Stimulated activated CD8-positive, alpha-beta memory T cell treated with anti-CD3 and anti-CD28 coated beads, Interleukin-4, amount 100 ng/mL, for 1 hour (primary cell): ENCODE measurements at places on chromosomes 6 and 20.

- DNase-seq: no peak
Measured at GRCh38 chr20:63404129-63405085, 43.3 kb upstream of the CHRNA4 start.

DNA sequence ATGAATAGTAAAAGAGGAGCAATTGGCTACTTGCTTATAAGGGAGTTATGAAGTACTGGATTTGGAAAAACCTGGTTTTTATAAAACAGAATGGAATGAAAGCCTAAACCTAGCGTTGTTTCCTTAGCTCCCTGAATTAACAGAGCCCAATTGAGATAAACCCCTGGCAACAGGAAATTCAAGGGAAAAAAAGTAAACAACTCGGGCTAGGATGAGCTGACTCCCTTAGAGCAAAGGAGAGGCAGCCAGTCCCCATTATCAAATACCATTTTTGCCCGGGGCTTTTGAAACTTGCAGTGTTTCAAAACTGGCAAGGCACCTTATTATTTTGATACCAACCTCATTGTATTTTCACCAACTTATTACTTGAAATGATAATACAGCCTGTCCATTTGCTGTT, 587.5 kb downstream of the CD109 start:
- DNase-seq: no peak

DNA sequence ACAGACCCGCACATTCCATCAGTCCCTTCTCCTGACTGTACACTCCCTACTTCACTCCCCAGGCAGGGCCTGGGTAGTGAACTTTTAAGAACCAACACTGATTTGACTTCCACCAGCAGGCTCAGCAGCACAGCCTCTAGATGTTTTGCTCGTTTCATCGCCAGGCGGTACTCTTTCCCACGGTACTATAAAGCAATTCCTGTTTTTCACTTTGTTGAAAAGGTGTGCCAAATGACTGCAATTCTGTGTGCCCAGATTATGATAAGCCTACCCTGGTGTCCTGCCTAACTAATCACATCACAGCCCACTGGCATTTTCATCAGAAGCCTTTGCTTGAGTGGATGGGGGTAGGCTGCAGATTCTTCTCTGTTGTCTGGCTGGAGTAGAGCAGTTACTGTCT, 12.9 kb upstream of the WTAP start:
- DNase-seq: no peak

DNA sequence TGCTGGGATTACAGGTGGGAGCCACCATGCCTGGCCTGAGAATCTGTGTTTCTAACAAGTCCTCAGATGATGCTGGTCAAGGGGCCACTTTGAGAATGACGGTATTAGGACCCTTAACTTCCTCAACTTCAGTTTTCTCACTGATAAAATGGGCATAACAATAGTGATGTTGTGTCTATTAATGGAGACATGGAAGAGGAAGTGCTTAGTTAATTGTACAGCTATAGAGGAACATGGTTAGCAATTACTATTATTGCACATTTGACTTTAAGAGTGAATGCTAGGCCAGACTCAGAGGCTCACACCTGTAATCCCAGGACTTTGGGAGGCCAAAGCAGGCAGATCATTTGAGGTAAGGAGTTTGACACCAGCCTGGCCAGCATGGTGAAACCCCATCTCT, 12.7 kb downstream of the DPPA5 start:
- no peak for DNase-seq

- no peak for DNase-seq
Measured at GRCh38 chr20:51376111-51376510, 166.4 kb downstream of the NFATC2 start.

- no peak for DNase-seq
Measured at GRCh38 chr6:484086-484745, 92.7 kb downstream of the IRF4 start.

DNA sequence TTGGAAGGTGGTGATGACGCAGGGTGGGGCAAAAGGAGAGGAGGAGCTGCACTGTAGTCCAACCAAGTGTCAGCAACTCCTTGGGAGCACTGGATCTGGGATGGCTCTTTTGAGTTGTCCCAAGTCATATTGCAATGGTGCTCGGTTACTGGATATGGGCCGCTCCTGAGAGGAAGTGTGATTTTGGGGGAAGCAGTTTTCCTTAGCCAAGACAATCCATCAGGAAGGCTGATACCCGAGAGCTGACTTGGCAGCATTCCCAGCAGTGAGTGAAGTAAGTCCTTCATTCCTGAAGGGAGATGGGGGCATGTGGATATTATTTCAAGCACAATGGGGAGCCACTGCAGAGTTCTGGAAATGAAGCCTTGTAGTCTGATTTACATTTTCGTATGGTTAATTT, 354.1 kb downstream of the RFPL4B start:
- no peak for DNase-seq

DNA sequence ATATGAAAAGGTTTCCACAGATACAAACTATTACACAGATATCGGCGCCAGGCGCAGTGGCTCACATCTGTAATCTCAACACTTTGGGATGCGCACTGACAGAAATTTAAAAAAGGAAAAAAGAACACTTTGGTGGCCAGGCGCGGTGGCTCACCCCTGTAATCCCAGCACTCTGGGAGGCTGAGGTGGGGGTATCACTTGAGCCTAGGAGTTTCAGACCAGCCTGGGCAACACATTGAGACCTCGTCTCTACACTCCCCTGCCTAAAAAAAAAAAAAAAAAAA, 41.6 kb downstream of the NUDT3 start:
- no peak for DNase-seq

DNA sequence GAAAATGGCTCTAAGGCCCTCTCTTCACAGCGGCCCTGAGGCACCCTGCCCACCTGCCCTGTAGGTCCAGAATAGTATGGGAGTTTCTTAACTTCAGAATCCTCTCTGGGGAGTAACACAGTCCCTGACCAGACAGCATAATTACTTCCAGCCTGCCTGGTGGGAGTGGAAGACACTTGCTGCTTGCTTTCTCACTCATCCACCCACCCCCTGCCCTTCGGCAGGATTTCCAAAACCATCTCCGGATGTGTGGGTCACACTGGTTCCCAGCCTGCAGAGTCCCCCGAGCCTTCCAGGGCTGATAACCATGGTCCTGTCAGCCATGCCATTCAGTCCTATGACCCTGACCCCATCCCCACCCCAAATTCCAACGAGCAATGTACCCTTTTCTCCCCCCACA, 5.4 kb downstream of the SLC29A1 start:
- no peak for DNase-seq

- no peak for DNase-seq
Measured at GRCh38 chr20:38427655-38428023, 7.5 kb downstream of the SNHG17 start.

GRCh38 chr6:108803982-108804490, 44.2 kb upstream of the ARMC2 start:
- no peak for DNase-seq

GRCh38 chr20:18724788-18725464, 88.7 kb upstream of the SCP2D1 start:
- no peak for DNase-seq

- DNase-seq: no peak
Measured at GRCh38 chr6:73733791-73734190, 37.8 kb downstream of the CD109 start.

GRCh38 chr20:44959638-44960102, 527 bp downstream of the TOMM34 start:
- peak; percentile 32 for DNase-seq

DNA sequence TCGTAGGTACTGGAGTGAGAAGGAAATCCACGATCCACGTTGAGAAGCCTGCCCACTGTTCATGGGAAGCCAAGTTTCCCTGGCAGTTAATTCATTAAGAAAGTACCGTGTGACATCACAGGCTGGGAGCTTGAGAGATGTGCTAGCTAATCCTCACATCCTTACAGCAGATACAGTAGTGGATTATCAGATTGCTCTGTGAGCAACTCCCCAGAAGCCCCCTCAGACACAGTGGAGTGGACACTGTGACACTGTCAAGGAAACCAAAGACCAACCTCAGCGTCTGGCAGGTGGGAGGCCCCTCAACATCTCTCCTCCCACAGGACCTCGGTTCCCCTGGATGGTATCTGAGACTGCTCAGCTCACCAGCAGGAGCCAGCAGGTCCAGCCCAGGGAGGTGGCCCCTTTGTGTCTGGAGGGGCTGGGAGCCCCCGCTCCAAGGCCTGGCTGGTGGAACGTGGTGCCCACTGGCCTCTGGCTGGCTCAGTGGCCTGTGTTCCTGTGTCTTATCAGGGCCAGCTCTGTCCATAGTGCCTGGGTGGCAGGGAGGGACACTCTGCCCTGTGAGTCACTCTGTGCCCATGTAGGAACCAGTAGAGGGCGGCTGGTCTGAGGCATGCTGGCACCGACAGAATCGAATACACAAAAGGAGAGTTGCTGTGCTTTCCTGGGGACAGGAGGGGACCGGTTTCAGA, 7.2 kb downstream of the PYGB start:
- DNase-seq: no peak

- no peak for DNase-seq
Measured at GRCh38 chr20:10007747-10008146, 27.0 kb upstream of the ANKEF1 start.

DNA sequence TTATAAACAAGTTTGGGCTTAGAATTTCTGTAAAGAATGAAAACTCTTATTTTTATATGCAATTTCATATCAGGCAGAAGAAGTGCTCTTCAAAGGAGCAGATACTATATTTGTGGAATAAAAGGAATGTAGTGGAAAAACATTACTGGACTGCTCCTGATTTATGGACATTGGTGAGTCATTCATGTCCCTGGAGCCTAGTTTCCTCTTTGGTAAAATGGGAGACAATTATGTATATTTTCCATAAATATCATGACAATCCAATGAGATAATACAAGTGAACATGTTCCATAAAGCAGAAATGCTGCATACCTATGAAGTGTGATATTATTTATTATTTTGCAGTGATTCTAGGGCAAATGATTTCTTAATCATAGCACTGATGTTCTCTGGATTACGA, 445.8 kb upstream of the CITED2 start:
- DNase-seq: no peak

DNA sequence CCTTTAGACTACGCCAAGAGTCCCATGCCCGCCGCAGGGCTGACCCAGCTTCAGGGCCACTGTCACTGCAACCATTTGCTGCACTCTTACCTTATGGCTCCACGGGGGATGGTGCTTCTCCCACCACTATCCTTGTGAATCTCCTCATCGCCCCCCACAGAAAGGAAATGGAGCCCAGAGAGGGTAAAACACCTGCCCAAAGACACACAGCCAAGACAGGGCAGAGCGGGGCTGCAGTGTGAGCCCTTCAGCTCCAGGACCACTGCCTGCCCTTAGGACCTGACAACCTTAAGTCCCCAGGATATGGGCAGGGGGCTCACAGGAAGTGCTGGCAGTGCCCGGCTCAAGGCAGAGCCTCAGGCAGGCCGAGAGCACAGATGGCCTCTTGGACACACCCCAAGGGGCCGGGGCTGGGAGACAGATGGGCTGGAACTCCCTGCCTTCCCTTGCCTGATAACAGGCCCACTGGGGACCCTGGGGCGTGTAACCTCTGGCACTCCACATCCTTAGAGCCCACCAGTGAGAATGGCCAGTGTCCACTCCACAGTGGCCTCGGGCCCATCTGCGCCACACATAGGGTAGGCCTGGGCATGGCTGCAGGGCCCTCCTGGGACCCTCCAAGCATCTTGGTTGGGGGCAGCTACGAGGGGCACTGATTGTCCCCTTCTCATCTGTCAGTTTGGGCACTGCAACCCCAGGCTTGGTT, 265.2 kb downstream of the TAF4 start:
- DNase-seq: no peak

GRCh38 chr20:34859826-34860545, 12.7 kb downstream of the GGT7 start:
- DNase-seq: no peak

- no peak for DNase-seq
Measured at GRCh38 chr20:58081846-58082245, 146.6 kb downstream of the ANKRD60 start.

GRCh38 chr6:46719099-46719498, 16.1 kb downstream of the PLA2G7 start:
- no peak for DNase-seq

GRCh38 chr6:110688661-110689268, 126.5 kb downstream of the CDK19 start:
- no peak for DNase-seq

GRCh38 chr20:47120346-47120936, 225.8 kb downstream of the EYA2 start:
- DNase-seq: no peak

- DNase-seq: no peak
Measured at GRCh38 chr6:112557961-112558360, 210.8 kb downstream of the RFPL4B start.

GRCh38 chr6:89116702-89117101, 1.2 kb downstream of the SRSF12 start:
- DNase-seq: no peak

GRCh38 chr20:25253606-25254275, 5.9 kb downstream of the PYGB start:
- no peak for DNase-seq

DNA sequence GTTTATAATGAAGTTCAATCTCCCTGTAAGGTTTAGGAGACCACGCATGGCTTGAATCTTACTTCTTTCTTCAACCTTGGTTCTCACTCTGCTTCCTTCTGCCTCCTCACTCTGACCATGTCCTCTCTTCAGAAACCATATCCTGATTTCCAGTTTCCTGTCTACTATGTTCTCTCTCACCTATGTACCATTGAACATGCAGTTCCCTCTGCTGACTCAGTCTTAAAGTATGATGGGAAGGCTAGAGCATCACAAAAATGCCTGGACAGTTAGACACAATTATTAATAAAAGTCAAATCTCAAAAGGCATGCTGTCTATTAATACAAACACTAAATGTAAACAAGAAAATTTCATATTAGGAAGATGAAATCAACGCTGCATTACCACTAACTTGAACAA, 151.6 kb downstream of the PRKN start:
- no peak for DNase-seq

DNA sequence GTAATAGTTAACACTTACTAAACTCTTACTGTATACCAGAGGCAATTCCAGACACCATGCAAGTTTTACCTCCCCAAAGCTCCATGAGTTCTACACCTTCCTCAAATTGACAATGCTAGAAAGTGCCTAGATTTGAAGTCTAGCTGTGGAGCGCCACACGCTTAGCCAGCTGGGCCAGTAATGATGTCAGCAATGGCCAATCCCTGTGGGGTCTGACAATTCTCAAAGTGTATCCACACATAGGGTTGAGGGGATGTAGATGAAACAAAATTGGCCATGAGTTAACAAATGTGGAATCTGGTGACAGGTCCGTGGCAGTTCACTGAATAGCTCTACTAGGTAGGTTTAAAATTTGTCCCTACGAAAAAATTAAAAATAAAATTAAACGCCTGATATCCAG, 1.3 kb downstream of the ZNF343 start:
- no peak for DNase-seq

DNA sequence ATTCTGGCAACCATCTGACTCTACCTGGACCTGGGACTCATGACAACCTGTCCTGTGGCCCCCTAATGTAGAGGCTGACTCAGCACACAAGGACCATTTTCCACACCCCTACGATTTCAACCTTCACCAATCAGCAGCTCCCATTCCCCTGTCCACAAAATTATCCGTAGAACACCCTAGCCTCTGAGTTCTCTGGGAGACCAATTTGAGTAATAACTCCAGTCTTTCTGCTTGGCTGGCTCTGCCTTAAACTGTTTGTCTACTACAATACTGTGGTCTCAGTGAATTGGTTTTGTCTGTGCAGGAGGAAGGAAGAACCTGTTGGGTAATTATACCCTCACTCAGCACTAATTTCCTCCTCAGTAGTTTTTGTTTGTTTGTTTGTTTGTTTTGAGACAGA, 99.3 kb upstream of the MRPS10 start:
- DNase-seq: no peak
